ENCODE measurements at places on chromosomes 12 and 14. TPM values are rescaled to one million over a fixed set of nuclear protein-coding genes. Genes with fewer than 3 reads are reported as not detected.

The ESPL1 gene
- total RNA-seq = 1.8 TPM

The ZNF385A gene
- total RNA-seq = 1.9 TPM

The CCDC177 gene
- total RNA-seq = 0.12 TPM

The SLCO1B1 gene
- total RNA-seq = not detected

The PRH2 gene
- total RNA-seq = 2.3 TPM

The MYF5 gene
- total RNA-seq = not detected

The SERPINA5 gene
- not detected for total RNA-seq

The CCER1 gene
- not detected for total RNA-seq

The KRT71 gene
- total RNA-seq = not detected

The APOF gene
- not detected for total RNA-seq

The EPYC gene
- total RNA-seq = not detected

The GPR84 gene
- total RNA-seq = not detected

The NAB2 gene
- total RNA-seq = 61.9 TPM

The GALNT9 gene
- total RNA-seq = 8.3 TPM

The TTC5 gene
- total RNA-seq = 10.9 TPM

The ORAI1 gene
- total RNA-seq = 7.5 TPM

The TAS2R9 gene
- not detected for total RNA-seq

The CLBA1 gene
- 8.9 TPM for total RNA-seq

The GLIPR1L1 gene
- not detected for total RNA-seq

The EP400 gene
- 7.2 TPM for total RNA-seq

The PTPRO gene
- total RNA-seq = 0.09 TPM

The AMN gene
- 12.4 TPM for total RNA-seq

The SLC2A14 gene
- not detected for total RNA-seq

The GLT1D1 gene
- not detected for total RNA-seq

The KRT78 gene
- total RNA-seq = not detected

The C3AR1 gene
- total RNA-seq = not detected

The HSPA2 gene
- total RNA-seq = 23.0 TPM

The ZDHHC22 gene
- not detected for total RNA-seq

The ZC2HC1C gene
- 2.5 TPM for total RNA-seq

The TSPAN8 gene
- 3.4 TPM for total RNA-seq

The B4GALNT3 gene
- not detected for total RNA-seq

The LAG3 gene
- total RNA-seq = 0.43 TPM

The ACOT6 gene
- not detected for total RNA-seq

The FERMT2 gene
- 138 TPM for total RNA-seq

The FAIM2 gene
- 21.1 TPM for total RNA-seq

The TMEM119 gene
- total RNA-seq = 182 TPM

The CFAP251 gene
- total RNA-seq = 0.09 TPM

The SLC38A4 gene
- 0.26 TPM for total RNA-seq

The FBXW8 gene
- 20.9 TPM for total RNA-seq

The DEGS2 gene
- 0.09 TPM for total RNA-seq

The OTUB2 gene
- 2.6 TPM for total RNA-seq

The B3GNT4 gene
- not detected for total RNA-seq

The IAPP gene
- total RNA-seq = not detected

The HOXC10 gene
- not detected for total RNA-seq

The E2F7 gene
- 0.47 TPM for total RNA-seq

The C1QL4 gene
- not detected for total RNA-seq

The DPF3 gene
- total RNA-seq = 0.23 TPM

The MORN3 gene
- 0.26 TPM for total RNA-seq

The CCDC197 gene
- total RNA-seq = not detected

The CHGA gene
- not detected for total RNA-seq

The KRT73 gene
- total RNA-seq = not detected

The FAR2 gene
- 2.3 TPM for total RNA-seq

The ACSM4 gene
- total RNA-seq = not detected

The SYNDIG1L gene
- not detected for total RNA-seq

The LHX5 gene
- total RNA-seq = not detected

The DAO gene
- not detected for total RNA-seq

The PSME1 gene
- total RNA-seq = 162 TPM

The TIMELESS gene
- total RNA-seq = 6.8 TPM

Measured in pericardium fibroblast (primary cell).